ENCODE measurements at places on chromosomes 16 and 17.

DNA sequence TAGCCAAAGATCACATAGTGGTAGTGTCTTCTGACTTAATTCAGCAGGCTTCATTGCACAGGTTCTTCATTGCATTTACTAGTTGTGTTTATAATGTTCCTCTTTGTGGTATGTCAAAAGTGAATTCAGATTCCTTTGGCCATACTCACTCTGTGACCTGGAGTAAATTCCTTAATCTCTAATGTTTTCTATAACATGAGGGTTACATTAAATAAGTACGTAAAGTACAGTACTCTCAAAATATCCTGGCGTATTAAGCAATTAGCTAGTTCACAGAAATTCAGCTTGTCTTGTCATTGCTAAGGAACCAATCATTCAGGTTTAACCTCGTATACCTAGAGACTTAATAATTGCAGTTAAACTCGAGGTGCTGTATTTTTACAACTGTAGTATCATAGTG is 4.2 kb downstream of the RPS6KB1 start:
- DNase-seq, result no peak

- no peak for DNase-seq
Observed at GRCh38 chr17:44807817-44808155, 22.3 kb downstream of the GJC1 start.

- peak; percentile 31 for DNase-seq
Observed at GRCh38 chr17:33520426-33521330, 227.6 kb upstream of the ASIC2 start.

DNA sequence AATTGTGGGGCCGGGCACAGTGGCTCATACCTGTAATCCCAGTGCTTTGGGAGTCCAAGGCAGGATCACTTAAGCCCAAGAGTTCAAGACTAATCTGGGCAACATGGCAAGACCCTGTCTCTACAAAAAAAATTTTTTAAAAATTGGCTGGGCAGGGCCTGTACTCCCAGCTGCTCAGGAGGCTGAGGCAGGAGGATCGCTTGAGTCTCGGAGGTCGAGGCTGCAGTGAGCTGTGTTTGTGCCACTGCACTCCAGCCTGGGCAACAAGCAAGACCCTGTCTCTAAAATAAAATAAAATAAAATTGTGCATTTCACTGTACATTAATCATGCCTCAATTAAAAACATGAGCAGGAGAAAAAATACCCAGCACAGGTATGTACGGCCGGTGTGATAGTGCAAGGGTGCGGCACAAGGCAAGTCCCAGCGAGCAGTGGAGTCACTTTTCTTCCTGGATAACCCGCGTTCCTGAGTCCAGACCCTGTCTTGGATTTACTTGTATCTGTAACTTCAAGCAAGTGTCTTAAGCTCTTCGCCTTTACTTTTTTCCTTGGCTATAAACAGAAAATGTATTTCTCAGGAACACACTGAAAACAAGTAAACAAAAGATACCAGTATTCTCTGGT is 11.4 kb downstream of the ZDHHC7 start:
- no peak for DNase-seq

- DNase-seq, result no peak
Observed at GRCh38 chr17:57034807-57035754, 50.0 kb upstream of the AKAP1 start.

GRCh38 chr17:77786740-77787505 is 171.6 kb upstream of the TNRC6C start:
- DNase-seq, result no peak

GRCh38 chr16:53123747-53124146 is 69.0 kb downstream of the CHD9 start:
- DNase-seq, result no peak

DNA sequence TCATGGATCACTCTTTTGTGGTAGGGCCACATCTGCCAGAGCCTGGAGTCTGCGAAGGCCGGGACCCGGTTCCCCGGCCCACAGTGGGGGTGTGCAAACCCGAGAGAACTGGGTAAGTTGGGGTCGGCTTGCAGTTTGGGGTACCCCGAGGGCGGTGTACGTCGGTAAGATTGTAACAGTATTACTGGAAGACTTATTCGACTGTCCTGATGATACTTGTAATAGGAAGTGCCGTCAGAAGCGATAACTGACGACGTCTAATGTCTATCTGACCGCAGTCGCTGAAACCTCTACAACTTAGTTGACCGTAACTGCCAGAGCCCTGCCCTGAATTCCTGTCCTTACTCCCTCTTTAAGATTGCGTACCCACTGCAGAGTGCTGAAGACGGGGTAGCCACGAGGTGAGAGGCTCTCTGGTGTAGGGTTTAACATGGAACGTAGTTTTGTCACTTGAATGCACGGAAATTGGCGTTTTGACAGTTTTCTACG is 24.0 kb downstream of the TRPV2 start:
- DNase-seq, result no peak

DNA sequence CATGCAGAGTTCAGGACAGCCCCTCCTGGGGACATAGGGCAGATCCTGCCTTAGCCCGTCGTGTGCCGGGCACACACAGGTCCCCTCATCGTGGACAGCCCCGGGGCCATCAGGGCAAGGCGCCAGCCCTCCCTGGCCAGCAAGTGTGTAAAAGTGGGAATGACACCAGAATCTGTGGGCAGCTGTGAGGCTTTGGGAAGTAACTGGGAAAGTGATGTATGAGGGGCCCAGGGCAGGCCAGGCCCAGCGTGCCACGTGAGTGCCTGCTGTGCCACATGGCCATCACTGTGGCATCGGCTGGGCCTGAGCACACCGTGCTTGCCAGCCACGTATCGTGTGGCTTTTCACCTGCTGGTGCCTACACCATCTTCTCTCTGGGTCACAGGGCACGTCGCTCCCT is 26.6 kb downstream of the ACSF3 start:
- DNase-seq, result no peak

DNA sequence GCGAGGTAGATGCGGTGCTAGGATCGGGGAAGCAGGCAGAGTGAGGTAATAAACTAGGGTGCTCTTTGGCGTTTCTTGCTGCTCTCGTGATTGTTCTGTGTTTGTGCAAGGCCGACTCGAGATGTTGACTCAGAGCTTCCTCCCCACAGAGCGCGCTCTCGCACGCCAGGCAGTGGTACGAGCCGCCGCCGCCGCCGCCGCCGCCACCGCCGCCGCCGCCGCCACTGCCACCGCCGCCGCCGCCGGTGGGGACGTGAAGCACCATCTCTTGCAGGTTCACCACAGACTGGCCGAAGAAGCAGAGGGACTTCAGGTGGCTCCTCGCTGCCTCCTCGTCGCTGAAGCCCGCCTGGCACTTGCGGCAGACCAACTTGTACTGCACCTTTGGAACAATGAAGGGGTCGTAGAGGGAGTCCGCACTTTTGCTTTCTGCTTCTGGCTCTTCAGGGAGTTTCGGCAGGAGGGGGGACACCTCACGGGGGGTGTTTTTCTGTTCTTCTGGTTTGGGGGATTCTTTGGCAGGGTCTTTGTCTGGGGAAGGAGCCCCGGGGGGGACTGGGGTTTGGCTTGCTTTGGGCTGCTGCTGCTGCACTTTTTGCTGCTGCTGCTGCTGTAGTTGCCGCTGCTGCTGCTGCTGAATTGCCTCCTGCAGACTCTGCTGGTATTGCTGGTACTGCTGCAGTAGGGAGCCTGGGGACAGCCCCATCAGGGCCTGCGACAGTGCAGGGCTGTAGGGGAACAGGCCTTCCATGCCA is 260.2 kb downstream of the ZFHX3 start:
- DNase-seq, result peak; percentile 75

DNA sequence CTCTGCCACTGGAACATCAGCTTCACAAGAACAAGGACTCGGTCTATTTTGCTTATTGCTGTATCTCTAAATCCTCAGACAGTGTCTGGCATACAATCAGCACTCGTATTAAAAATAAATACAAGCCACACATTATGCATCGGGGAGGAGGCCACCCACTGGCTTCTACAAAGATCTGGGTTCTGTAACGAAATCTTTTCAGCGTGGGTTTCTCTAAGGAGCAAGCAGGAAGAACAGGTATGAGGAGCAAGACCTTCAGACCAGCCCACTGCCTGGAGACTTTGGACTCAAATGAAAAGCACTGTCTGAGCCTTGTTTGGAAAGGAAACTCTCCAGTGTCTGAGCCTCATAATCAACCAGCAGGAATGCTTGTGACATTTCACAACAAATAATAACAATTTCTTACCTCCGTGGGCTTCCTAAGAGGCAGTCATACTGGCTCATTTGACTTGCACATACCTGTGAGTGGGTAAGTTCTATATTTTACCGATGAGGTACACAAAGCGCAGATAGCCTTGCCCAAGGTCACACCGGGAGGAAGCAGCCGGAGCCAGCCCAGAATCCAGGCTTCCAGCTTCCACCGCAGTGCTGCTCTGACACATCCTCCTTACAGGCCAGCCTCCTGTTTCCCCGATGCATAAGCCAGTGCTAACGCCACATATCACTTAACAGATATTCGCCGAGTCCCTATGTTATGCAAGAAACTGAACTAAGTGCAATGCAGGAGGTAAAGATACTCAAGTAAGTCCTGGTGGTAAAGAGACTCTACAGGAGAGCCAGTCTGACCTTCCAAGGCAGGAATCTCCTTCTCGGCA is 118.6 kb upstream of the TNRC6C start:
- no peak for DNase-seq

DNA sequence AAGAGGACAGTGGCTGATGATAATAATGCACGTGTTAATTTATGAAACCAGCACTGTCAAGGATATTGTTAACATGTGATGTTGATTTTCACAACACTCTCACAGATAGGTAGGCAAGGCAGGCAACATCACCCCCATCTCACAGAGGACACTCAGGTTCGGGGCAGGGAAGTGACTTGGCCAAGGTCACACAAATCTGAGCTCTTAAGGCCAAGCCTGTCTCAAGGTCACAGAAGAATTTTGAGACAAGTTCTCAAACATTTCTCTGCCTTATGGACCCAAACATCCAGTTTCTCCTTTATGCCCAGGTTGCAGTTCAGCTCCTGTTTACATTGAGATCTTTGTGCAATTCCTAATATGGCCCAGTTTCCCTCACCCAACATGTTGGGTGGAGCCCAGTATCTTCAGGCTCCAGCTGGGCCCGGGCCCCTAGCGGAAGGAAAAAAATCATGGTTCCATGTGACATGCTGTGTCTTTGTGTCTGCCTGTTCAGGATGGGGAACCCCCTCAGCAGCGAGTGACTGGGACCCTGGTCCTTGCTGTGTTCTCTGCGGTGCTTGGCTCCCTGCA is 1.3 kb downstream of the SLC2A4 start:
- no peak for DNase-seq

GRCh38 chr17:81018044-81018802 is 16.7 kb upstream of the BAIAP2 start:
- DNase-seq, result peak; percentile 80

DNA sequence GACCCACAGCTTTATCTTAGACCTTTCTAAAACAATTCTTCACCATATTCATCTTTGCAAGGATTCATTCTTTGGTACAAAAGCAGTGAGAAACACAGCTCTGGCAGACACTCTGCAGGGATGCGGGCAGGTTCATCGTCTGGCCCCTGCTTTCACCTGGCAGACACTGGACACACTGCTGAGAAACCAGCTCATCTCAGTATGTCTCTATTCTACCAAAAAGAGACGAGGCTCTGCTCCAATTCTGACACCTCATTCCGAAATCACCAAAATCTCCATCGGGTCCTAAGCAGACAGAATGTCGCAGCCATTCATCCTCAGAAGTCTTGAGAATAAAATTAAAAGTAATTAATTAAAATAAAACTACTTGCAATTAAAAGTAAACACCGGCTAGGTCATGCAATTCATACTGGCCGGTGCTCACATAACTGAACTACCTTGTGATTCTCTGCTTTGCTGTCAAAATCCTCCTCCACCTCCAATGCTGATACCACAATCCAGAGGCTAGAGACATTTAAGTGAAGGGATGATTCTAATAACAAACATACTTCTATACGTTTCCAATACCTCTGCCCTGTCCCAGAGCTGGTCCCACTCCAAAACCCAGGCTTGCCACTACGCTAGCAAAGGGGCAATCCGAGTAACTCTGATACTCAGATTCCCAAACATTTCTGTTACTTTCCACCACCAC is 1.3 kb downstream of the RNF157 start:
- no peak for DNase-seq

DNA sequence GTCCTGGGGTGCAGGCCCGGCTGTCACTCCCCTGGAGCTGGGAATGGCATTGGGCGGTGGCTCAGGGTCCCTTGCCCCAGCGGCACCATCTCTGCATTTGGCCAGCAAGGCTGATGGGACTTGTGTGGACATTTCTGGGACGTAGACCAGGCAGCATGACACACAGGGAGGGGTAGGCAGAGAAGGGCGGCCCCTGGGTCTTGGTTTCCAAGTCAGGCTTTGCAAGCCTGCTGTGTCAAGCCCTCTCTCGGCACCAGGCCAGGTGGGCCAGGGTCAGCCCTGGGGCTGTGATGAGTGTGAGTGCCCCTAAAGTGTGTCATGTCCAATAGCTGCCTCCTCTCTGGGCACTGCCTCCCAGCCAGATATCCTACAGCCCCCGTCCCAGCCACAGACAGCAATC is 335.2 kb downstream of the SEC14L1 start:
- DNase-seq, result no peak
